ENCODE measurements at places on chromosomes 13 and 19.

DNA sequence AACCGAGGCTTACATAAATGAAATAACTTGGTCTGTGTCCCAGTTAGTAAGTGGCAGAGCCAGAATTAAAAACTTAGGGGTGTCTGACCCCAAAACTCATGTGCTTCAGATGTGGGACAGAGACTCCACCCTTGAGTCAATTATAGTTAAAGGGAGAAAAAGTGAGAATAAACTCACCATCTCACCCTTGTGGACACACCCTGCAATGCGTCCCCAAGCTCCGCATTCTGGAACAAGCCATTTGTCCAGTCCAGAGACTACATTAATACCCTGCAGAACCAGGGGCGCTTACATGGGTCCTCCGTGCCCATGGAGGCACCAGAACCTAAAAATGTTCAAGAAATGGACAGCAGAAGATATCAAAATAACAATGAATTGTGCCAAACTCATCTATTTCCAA is 207.0 kb upstream of the ZNF507 start:
- no peak for DNase-seq

DNA sequence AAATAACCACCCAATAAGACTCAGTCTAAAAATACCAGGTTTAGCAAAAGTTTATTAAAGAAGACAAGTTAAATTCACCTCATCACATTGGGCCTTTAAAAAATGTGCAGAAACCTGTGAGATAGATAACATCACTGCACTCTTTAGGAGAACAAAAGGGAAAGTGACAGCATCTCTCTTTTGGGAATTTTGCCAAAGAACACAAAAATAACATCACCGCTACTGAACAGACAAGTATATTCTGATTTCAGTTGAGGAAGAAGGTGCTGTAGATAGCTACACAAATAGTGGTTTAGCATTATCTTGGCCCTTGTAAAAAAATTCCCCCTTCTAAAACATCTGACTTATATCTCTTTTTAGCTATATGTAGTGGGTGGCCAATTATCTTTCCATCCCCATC is 244.7 kb downstream of the VWA8 start:
- no peak for DNase-seq

- no peak for DNase-seq
These were observed 13.5 kb upstream of the ESD start for GRCh38 chr13:46810440-46810839.

DNA sequence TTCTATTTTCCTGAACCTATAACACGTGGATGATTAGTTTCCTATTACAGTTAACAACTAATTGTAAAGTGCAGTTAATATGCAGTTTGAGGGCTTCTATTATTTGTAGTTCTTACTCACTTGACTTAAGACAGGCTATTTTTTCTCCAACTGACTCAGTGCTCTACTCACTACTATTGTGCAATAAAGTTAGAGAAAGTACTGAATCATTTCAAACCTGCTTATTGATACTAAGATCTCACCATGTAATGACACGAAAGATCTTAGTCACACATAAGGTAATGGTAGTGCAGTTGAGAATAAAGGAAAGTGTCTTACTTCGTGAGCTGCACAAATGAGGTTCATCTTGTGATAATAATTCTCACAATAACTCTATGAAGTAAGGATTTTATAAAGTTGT is 22.8 kb upstream of the ITM2B start:
- no peak for DNase-seq

DNA sequence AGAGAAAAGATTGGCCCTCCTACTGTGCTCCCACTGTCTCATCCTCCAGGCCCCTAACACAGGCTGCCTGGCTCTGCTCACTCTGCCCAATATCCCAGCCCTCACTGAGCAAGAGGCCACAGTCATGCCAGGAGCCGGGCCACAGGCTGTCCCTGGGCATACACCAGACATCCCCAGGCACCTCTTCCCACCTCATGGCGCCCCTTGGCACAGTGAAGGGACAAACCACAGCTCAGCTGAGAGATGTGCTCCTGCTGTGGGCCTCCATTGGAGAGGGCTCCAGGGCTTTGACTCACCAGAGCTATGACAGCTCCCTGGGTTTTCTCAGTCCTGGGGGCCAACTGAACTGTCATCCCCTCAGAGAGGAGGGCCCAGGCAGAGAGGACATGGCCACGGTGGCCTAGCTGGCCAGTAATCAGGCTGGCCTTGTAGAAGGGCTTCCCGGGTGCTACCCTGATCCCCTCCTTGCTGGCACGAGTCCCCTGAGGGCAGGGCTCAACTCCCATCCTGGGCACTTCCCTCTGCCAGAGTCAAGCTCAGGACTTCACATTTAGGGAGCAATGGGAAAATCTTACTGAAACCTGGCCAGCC is 220.9 kb downstream of the TUBA3C start:
- DNase-seq: no peak

DNA sequence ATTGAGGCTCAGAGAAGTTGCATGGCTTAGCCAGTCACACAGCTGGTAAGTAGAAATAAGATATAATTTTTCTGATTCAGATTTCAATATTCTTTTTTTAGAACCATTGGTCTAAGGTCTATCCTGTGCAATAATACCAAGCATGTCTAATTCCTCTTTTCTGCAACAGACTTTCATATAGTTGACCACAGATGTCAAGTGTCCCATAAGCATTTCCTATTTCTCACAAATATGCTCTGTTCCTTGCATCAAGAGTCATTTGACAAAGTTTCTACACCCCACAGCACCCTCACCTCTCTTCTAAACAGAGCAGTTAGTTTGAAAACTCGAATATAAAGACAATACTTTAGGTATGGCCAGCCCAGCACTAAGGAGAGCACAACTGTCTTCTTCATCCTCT is 26.8 kb upstream of the SACS start:
- DNase-seq: no peak

DNA sequence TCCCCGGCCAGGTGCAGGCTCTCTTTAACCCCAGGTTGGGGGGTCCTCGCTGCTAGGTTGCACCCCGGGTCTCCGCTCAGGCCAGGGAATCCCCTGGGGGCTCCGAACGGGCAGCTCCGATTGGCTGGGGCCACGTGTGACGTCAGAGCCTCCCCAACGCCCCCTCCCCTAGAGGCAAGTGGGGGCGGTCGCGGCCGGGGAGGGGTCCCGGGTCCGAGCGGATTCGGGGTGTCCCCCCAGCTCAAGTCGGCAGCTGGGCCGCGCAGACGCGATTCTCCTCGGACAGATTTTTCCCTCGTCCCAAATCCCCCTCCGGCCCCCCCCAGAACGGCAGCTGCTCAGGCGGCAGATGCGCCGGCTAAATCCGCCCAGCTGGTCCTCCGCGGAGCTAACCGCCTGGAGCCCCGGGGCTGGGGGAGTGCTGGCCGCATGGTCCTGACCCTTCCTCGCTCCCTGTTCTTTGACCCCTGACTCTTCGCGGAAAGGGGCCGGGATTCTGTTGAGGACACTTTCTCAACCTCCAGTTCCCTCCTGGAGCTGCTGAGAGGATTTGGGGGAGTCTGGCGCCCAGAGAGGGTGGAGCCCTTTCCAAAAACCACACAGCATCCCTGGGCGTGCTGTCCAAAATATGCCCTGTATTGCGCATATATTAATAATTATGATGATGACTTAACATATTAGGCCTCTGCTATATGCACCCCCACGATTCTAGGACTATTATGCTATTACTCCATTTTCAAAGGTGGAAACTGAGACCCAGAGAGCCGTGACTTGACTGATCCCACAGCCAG is 25.4 kb upstream of the SEMA6B start:
- no peak for DNase-seq

GRCh38 chr13:31046711-31047279 is 114.3 kb downstream of the TEX26 start:
- DNase-seq: no peak

DNA sequence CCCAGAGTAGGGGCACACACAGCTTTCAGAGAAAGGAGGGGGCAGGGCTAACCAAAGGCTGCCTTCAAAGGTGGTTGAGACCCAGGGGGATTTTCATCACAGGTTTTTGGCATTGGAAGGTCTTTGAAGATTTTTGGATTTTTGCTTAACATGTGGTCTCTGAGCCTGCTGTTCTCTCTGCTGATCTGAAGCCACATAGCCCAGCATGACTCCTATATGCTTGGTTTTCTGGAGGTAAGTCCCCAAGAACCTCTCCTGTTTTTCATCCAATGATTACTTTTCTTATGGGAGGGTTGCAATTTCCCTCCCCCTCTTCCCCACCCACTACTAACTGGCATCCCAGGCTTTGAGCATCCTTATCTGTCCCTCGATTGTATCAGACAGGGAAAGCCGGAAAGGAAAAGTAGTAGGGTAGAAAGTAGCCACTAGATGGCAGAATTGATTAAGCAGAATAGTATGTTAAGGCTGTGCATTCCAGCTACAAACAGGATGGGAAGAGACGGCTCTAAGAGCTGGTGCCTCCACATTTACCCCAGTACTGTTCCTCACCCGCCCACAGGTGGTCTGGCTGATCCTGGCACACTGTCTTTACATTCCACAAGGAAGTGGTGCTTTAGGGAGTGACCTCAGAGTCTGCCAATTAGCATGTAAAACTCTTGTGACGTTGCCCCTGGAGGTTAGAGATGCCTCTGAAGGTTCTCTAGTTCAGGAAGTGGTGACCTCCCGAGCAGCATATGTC is 218.9 kb upstream of the EDNRB start:
- no peak for DNase-seq

- DNase-seq: no peak
These were observed 568 bp upstream of the ZNF230 start for GRCh38 chr19:44002212-44002565.

- DNase-seq: no peak
These were observed 23.3 kb downstream of the PRR12 start for GRCh38 chr19:49614096-49614833.

- no peak for DNase-seq
These were observed 308.3 kb downstream of the SLC7A1 start for GRCh38 chr13:29287237-29287636.

DNA sequence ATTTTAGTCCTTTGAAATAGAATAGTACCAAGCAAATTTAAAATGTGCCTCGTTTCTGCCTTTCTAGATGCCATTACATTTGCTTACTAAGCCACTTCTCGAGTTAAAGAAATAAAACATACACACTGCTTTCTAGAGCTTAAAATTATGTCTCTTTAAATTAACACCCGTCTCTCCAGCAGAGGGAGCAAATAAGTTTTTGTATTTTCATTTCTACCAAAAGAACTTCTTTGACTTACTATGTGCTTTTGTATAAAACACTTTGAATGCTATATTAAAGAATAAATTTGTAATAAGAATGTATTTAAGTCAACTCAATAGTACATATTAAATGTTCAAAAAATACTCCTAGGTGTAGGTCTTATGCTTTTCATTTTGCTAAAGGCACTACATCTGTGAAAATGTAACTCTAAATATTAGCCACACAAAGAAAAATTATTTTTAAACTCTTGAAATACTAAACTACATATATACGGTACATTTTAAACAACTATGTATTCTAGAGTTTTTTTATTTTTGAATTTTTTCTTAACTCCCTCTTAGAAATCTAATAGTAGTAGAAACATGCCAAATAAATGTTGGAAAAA is 269.3 kb upstream of the MIR17HG start:
- DNase-seq: no peak

DNA sequence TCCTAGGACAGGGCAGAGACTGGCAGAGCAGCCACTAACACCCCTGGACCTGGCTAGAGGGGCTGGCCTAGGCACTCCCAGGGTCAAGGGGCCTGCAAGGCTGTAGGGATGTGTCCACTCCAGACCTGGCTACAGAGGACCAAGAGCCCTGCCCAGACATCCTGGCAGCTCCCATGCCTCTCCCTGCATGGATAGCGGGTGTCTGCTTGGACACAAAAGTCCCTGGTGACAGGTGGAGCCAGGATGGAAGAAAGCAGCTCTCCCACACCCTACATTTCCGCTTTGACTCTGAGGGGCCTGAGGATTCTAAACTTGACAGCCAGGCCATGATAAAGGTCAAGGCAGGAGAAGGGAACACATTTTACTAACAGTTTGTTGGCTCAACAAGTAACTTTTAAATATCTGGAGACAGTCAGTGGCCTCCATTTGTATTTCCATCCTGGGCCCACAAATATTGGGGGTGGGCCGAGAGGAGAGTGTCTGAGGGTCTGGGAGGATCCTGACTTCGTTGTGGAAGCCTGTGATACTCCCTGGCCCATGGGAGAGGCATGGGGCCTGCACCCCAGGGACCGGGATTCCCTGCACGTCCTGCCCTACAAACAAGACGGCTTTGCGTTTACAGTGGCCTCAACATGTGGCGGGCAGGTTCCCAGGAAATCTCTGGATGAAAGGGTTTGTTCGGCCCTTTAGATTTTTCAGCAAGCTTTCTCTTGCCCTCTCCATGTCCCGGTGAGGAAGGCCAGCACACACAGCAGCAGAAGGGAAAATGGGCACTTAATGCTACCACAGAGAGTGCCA is 19.8 kb upstream of the SLC7A9 start:
- no peak for DNase-seq

- no peak for DNase-seq
These were observed 475.5 kb downstream of the TSHZ3 start for GRCh38 chr19:30873691-30874090.

DNA sequence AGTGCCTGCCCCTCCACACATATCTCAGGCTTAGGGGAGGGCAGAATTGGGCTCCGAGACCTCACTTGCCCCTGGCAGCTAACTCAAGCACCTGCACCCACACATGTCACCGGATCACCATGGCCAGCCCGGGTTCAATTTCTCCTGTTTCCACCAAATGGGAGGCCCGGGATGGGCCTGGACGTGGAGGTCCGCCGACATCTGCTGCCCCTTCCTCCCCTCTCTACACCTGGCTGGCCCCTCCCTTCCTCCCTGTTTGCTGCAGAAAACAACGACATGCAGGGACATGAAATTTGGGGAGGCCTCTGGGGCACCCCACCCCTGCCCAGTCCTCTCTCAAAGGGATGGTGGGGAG is 1.3 kb downstream of the PRKD2 start:
- DNase-seq: no peak

DNA sequence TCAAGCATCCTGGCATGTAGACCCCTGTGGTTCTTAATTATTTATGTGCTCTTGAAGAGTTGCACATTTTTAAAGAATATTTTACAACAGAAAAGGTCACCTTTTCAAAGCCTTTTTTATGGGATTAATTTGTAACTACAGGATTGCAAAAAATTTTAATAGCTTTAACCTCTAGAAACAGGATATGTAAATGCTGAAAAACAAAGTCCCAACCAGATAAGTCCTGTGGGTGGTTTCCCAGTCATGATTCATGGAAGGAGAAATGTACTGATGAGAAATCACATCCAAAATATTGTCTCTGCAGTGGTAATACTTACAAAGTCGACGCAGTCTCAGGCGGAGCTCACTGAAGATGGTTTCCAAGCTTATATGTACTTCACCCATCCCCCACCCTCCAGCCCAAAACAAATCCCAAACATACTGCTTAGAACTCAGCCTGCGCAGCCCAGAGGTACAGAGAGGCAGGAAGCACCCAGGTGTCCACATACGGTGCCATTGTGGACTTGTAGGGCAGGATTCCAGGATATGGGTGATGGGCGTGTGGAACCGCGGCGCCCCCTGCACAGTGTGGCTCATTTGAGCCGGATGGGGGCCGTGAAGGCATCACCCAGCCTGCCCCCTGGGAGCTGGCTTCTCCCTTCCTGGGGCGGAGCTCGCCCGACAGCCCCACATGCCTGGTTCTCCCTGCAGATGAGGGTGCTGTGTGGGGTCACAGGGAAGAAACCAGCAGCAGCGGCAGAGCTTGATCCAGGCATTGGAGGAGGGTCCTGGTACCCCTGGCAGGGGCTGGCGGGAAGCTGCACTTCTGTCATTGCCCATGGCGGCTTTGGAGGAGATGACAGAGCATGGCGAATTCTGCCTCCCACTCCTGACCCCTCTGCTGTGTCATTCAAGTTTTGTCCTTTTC is 101.2 kb downstream of the ATP11A start:
- DNase-seq: no peak

- DNase-seq: no peak
These were observed 83.0 kb upstream of the TM9SF2 start for GRCh38 chr13:99418103-99418842.

- DNase-seq: no peak
These were observed 501 bp downstream of the APLP1 start for GRCh38 chr19:35868823-35869326.
